ENCODE measurements at places on chromosomes 7 and 10.
A peak's percentile ranks its signal among the peaks of the same experiment; 100 is the strongest.

DNA sequence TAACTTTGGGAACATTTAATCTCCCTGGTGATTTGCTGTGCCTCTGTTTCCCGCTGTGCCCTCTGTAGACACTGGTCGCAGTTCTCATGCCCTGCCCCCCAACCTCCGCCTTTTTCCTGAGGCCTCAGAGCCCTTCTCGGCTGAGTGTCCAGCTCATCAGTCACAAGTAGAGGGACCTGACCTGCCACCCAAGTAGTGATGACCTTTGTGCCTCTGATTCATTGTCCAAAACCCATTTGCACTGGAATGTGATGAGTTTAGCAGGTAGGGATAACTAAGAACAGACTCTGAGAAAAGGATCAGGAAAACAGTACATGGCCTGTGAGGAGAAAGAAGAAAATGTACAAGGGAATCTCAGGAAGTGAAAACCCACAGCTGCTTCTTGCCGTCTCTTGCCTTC lies 58.8 kb downstream of the LANCL2 start:
- no peak for DNase-seq

DNA sequence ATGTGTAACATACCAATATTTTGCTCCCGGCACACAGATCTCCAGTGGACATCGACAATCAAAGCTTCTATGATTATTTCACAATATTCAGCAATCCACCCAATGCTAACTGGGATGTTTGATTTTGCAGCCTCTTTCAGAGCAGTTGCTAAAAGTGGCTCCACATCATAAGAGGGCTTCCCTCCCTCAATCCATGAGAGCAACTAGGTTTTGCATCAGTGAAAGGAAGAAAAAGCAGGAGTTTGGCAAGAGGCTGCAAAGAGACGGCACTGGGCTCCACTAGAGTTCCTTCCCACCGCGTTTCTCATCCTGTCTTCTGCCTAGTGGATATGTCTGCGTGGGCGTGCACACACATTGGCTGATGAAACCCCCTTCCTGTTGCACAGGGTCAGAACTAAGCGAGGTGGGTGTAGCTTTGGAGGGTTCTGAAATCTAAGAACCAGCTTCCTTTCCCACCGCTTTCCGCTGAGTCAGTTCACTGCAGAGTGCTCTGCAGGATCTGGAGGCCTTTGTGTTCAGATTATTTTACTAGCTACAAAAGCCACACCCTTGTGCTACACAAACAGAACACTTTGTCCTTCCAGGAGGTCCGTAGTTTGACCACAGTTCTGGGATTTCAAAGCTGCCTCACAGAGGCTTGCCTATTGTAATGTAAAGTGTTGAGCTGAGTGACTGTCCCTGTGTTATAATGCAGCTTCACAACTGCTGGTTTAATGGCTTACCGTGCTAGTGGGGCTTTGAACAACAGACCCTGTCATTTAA lies 28.1 kb downstream of the ARL4A start:
- DNase-seq, result peak; percentile 60

GRCh38 chr7:120307991-120308545 lies 35.1 kb downstream of the KCND2 start:
- no peak for DNase-seq

DNA sequence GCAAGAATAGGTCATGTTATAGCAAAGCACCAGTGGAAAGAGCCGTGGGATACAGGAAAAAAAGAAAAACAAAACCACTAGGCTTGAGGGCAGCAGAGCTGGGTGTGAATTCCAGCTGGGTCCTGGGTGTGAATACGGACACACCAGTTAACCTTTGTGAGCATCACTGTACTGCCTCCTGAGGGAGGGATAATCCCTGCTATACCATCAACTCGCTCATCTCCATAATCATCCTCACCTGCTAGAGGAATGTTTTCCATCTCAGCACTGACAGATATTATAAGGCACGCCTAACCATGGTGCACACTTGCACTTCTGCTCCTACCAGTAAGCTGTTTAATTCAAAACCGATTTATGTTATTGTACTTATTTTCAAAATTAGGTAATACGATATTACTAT lies 62.2 kb downstream of the GSAP start:
- no peak for DNase-seq

DNA sequence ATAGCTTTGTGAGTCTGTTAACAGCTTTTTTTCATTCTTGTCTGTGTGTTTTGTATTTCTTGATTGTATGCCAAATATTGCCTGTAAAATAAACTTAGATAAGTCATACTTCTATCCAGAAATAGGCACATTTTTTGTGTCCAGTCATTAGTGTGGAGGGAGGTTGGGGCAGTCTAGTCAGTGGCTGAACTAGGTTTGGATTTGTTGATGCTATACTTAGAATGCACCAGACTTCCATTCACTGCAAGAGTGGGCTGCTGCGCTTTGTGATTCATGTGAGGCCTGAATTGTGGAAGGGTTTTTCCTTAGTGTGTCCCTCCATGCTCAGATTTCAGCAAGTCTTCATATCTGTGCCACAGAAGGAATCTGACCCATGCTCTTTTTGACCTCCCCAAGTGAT lies 50.0 kb downstream of the TRUB1 start:
- no peak for DNase-seq

- no peak for DNase-seq
These were observed 35.8 kb upstream of the PLPP4 start for GRCh38 chr10:120421250-120421649.

- no peak for DNase-seq
These were observed 108.0 kb downstream of the UNCX start for GRCh38 chr7:1340461-1341360.

- no peak for DNase-seq
These were observed 34.2 kb downstream of the TFPI2 start for GRCh38 chr7:93856323-93856722.

- DNase-seq, result no peak
These were observed 379.6 kb downstream of the OTUD1 start for GRCh38 chr10:23818484-23818883.

DNA sequence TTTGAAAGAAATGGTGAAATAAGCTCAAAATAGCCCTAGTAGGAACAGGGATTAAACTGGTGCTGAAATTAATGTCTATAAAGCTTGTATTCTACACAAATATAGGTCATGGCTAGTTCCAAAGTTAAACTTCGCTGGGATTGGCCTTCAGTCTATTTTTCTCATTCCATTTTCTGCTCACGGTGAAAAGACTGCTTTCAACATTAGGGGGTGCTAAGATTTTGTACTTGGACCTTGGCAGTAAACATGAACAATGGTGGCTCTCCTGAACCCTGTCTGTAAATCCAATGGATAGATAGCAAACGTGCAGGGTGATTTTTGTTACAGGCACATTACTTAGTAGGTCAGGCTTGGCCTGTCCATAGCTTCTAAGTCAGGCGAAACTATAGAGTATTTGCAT lies 36.0 kb upstream of the RSU1 start:
- DNase-seq, result no peak

DNA sequence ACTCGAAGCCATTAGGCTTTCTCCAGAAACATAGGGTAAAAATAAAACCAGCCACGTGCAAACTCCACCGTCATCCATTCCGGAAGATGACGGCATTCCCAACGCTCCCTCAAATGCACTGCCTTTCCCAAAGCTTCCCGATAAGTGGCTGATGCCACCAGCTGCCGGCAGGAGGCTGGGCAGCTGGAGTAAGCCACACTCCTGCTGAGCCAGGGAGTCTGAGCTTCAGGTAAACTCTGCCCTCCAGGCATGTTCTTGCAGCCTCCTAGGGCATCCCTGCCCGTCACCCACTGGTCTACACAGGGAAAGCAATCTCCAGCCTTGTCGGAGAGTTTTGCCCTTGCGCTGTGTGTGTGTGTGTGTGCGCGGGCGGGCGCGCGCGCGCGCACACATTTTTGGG lies 40.5 kb upstream of the TMEM273 start:
- no peak for DNase-seq

DNA sequence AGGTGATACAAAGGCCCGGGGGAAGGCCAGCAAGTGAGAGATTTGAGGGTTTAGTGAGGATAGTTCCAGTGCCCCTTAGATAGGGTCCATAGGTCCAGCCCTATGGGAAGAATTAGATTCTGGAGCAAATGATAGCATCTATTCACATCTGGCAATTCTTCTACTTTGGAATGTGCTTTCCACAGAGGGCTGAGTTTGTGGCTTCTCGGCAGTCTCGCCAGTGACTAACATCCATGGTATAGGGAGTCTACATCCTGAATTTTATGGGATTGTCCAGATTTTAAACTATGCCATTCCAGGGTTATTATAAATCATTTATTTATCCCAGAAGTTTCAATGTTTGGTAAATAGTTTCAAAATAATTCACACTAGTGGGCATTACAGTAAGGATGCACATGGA lies 207.3 kb upstream of the ADO start:
- no peak for DNase-seq

DNA sequence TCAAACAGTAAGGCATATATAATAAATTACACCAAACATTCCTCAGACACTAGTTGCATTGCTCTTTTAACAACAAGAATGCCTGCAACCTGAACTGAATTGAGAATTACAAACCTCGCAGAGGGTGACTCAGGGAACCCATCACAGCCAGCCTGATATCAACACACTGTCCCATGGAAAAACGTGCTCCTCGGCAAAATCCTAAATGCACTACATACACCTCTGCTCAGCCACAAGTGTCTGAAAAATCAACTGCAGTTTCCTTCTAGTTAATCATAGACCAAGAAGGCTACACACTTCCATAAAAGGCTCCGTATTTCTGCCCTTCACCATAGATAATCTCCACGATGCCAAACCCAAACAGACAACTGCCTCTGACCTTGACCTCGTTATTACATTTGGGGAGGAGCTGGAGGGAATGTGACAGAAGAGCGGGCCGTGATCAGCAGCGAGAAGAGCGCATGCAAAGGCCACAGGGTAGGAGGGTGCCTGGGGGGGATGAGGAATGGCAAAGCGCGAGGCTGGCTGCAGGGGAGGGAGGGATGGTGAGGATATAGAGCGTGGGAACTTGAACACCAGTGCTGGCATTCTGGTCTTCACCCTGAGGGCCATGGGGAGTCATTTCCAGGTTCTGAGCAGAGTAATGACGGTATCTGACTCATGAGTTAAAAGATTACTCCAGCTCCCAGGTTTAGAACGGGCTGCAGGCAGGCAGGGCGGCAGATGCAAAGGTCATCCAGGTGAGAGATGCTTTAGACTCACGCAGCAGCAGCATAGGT lies 201.9 kb upstream of the FRMD4A start:
- no peak for DNase-seq

DNA sequence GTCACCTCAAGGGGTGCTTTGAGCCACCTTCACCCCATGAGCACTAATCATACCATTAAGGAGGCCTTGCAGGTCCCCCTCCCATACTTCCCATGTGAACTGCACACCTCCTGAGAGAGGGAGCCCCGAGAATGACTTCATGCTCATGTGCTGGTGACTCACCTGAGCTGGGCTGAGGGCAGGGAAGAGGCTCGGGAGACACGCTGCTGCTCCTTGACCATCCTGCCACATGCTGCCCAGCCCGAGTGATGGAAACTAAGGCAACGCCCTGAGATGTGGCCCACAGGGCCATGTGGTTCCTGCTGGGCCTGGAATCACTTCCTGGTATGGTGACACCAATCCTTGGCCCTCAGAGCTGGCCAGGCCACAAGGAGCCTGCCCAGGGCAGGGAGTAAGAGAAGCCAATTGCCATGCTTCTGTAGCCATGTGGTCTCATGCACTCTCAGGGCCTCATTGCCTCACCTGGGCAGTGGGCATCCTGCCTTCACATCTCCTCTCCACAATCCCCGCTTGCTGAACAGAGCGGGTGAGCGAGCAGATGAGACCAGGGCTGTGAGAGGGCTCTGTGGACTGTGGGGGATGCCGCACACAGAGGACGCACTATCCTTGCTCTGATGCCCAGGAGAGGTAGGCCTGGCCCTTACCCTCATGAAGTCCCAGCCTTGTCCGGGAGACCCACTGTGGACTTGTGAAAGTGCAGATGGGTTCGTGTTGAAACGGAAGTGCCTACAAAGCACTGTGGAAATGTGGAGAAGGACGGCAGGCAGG lies 18.3 kb upstream of the PPIF start:
- DNase-seq, result no peak

DNA sequence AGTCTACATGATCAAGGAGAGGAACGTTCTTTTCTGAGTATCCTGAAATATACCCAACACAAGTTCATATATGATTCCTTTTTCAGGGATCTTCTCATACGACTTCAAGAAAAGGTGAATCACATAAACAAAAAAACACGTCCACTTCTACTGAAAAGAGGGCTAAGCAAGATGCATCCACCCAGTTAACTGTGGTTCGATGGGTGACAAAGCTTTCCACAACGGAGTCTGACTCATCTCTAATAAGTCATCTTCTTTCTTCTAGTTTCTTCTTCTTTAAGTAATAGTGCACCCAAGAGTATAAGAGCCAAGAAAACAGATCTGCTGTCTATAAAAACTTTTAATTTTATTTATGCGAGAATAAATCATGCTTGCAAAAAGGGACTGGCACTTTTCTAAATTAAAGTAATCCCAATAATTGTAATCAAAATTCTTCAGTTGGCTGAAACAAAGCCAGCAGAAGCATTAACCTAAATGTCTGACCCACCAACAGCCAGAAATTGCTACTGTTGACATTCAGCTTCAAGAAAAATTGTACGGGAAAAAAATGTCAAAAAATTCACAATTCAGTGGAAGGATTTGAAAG lies 146.9 kb upstream of the ANK3 start:
- DNase-seq, result no peak

DNA sequence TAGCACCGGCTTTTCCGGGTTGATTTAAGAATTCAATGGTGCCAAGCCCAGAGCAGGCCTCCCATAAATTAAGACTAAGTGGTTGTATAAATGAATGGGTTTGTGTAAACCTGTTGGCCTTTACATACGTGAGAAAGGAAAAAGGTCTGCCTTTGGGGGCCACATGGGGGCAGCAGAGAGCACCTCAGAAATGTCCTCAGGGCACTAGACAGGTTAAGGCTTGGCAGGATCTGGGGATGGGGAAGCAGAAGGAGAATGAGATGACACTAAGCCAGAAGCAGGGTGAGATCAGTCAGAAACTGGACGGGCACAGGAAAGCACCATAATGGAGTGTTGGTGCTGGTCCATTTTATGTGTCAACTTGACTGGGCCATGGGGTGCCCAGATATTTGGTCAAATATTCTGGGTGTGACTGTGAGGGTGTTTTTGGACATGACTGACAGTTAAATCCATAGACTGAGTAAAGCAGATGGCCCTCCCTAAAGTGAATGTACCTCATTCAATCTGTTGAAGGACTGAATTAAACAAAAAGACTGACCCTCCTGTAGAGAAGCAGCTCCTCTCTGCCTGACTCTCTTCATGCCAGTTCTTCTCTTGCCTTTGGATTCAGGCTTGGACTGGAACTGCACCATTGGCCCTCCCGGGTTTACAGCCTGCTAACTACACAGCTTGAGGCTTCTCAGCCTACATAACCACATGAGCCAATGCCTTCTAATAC lies 58.9 kb downstream of the FRMPD2 start:
- peak; percentile 49 for DNase-seq
